ENCODE measurements at places on chromosomes 3 and 15.

DNA sequence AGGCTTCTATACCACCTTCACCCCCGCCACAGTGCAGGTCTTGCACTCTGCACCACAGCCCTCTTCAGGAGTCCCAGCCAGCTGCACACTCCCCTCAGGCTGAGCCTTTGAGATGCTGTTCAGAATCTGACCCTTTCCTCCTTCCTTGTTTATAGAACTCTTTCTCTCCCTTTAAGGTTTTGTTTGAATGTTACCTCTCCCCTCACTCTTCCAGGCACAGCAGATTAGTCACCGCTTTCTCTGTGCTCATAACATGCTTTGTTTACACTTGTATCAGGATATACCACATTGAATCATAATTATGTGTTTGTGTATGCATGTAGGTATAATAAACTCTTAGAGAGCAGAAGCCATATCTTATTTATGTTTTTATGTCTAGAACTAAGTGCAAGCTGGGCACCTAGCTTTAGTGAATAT lies 168.4 kb upstream of the BCL6 start:
- peak; percentile 76 for DNase-seq

DNA sequence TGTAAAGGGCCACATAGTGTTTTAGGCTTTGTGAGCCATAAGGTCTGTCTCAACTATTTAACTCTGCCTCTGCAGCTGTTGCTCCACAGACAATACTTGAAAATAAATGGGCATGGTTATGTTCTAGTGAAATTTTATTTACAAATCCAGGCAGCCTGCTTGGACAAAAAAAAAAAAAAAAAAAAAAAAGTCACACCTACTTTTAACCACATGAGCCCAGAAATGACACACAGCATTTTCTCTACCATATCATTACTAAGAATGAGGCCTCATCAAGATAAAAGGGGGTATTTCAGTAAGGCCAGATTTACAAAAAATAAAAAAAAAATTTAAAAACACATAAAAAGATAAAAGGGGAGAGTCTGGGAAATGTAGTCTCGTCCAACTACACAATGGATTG lies 1.7 kb upstream of the NGLY1 start:
- DNase-seq: no peak

- DNase-seq: no peak
Observed at GRCh38 chr15:101004986-101005747, 86.0 kb downstream of the LRRK1 start.

GRCh38 chr15:73464602-73465001 lies 21.6 kb downstream of the REC114 start:
- DNase-seq: peak; percentile 2

All from T47D (cell line).